Activated CD4-positive, alpha-beta T cell treated with anti-CD3 and anti-CD28 coated beads for 48 hours (primary cell): ENCODE measurements at places on chromosomes 2 and 18.
A peak's percentile ranks its signal among the peaks of the same experiment; 100 is the strongest.

DNA sequence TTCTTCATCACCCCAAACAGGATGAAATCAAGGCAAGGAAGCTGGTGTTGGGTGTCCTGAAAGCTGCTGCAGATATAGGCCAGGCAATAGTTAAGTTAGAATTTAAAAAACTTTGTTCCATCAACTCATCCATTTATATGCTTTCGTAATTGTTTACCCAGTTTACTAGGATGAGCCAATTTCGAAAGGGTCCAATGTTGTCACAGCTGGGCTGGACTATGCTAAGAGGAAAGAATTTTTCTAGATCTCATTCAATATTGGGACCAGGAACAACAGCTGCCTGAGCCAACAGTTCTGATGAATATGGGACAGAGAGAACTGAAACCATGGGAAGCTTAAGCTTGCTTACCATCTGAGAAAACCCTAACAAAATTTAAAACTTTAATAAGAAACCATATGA lies 21.6 kb upstream of the SP3 start:
- no peak for DNase-seq

- DNase-seq = no peak
Observed at GRCh38 chr2:72527424-72527823, 298.4 kb downstream of the EXOC6B start.

DNA sequence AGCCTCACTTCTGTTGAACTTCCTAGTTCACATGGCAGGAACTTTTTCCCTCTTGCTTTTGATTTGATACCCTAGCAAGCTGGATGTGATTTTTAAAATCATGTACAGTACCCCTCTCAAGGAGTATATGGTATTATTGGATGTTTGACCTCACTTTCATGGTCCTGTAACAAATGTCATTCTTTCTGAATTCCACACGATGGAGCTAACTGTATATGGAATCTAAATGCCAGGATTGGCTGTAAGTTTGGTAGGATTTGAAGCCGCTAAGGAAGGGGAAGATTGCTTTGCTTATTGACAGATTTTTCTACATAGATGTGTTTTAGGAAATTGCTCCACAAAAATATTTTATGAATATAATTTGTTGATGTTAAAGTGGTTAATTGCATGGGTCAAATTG lies 18.3 kb downstream of the MAIP1 start:
- DNase-seq = no peak

GRCh38 chr2:109138449-109138848 lies 9.4 kb downstream of the SH3RF3 start:
- no peak for DNase-seq

DNA sequence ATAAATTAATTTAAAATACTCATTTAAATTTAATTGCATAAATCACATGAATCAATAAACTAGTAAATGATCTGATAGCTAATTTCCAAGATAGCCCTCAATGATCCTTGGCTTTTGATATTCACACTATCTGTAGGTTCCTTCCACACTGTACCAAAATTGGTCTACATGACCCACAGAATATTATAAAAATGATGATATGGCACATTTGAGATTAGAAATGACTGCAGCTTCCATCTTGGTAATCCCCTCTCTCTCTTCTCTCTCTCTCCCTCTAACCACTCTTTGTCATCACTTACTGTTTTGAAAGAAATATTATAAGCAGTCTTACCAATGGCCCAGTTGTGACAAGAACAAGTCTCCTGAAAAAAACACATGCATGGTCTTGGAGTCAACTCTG lies 394.8 kb downstream of the LRRTM4 start:
- DNase-seq = no peak

GRCh38 chr18:55179425-55179824 lies 220.2 kb upstream of the CCDC68 start:
- no peak for DNase-seq

- DNase-seq = peak; percentile 80
Observed at GRCh38 chr2:237156031-237156856, 70.6 kb downstream of the COPS8 start.

DNA sequence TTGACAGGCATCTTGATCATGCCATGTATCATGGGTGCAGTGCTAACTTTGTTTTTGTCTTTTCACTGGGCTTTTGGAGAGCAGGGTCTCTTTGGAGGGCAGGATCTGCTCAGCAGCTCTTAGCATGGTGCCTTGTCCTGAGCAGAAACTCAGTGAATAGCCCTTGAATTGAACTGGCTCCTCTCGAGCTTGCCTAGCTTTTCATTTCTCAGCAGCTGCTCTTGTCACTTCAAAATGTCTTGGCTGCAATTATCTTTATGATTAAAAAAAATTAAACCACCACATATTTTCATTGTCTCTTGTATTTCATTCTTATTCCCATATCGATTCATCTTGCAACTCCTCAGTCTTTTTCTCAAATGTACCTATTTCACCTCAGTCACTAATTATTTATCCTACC lies 50.5 kb downstream of the CCDC85A start:
- DNase-seq = no peak

GRCh38 chr18:55228707-55229106 lies 269.4 kb upstream of the CCDC68 start:
- DNase-seq = no peak

DNA sequence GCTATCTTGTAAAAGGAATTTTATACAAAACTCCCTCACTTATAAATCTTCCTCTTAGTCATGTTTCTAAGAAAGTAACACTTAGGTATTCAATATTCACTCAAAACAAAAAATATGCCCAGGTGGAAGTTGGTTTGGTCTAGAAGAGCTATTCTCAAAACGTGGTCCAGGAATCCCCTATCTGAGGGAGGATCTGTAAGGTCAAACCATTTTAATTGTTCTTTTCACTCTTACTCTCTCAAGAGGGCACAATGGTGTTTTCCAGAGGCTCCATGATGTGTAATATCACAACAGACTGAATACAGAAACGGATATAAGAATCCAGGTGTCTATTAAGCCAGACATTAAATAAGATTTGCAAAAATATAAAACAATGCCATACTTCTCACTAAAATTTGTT lies 9.9 kb downstream of the MOB1A start:
- DNase-seq = no peak

GRCh38 chr2:179298666-179299065 lies 34.0 kb upstream of the SESTD1 start:
- DNase-seq = no peak
